PC-9 (cell line): ENCODE measurements at places on chromosomes 5 and 9. TPM values are rescaled to one million over a fixed set of nuclear protein-coding genes. Genes with fewer than 3 reads are reported as not detected.

The IL9 gene
- not detected in 2 replicates for total RNA-seq

The DDX4 gene
- total RNA-seq, result not detected in 2 replicates

DNA sequence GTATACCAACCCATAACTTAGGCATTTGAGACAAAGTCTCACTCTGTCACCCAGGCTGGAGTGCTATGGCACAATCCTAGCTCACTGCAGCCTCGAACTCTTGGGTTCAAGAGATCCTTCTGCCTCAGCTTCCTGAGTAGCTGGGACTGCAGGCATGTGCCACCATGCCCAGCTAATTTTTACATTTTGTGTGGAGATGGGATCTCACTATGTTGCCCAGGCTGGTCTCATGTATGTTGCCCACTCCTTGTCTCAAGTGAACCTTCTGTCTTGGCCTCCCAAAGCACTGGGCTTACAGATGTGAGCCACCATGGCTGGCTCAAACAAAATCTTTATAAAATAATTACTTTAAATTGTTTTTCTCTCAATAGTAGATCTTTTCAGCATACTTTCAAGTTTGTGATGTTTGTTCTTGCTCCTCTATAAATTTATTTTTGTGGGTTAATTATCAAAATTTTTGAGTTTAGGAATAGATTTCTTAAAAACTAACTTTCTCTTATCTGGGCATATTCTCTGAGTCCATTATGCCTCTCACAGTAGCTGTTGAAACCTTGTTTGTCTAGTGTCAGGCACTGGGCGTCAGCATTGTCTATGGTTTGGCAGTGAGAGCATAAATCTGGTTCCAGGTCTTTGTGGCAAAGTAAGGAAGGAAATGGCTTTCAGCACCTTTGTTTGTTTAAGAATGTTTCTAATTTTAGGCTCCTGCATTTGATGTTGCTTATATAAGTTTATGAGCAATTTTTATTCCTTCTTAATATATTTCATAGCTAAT is 38.7 kb downstream of the NLN start:
- DNase-seq, result peak; percentile 41

DNA sequence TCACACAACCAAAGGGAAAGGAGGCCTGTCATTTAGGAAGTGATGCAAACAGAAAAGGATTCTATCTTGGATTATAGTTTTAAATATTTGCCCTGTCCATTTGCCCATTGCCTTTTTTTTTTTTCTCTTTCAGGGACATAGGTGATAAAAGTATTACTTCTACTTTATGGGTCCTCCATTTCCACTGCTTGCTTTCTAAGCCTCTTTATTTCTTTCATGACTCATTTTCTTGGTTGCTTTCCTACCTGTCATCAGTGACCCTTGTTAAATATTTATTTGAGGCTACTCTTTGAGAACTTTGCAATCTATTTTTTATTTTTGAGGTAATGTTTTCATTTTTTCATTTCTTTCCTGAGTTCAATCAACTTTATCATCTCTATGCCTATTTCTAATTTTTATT is 522.9 kb upstream of the ARRDC3 start:
- no peak for DNase-seq

GRCh38 chr5:143826951-143827444 is 15.0 kb downstream of the HMHB1 start:
- DNase-seq, result peak; percentile 82
